NCI-H187 treated with DMSO at 0.1 percent for 48 hours (cell line): ENCODE measurements at places on chromosomes 12 and 14.

DNA sequence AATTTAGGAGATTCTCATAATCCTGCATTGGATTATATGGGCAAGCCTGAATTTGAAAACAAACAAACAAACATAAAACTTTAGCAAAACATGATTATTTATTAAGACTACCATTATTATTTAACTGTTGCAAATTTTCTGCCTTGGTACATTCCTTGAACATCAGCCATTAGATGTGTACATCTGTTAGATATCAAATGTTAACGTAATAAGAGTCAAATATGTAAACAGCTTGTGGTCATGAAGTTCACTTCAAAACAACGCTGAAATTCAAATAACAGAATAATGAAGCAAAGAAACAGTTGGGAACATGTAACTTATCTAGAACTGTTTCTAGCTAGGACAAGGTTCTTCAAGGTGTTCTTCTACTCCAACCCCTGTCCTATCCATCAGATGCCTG is 14.3 kb upstream of the TMX1 start:
- no peak for DNase-seq

GRCh38 chr12:24697295-24697694 is 251.6 kb downstream of the BCAT1 start:
- no peak for DNase-seq

DNA sequence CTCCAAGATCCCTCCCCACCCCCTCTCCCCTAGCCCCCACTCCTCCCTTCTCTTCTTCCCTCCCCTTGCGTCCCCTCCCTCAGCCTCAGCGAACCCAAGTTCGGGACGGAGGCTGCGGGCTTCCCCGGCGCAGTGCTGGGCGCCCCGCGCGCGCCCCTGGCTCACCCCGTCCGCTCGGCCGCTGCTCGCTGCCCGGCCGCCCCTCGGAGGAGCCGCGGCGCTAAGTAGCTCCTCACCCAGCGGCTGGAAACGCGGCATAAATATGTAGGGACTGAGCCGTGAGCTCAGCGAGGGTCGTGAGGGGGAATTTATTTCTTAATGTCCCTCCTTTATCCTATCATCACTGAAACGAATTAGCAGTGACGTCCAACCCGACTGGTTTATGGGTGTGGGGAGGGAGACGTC is at the start of gene NOS1:
Gene NOS1 (minus strand): TSS at position 280 of the 405 bp plus-strand sequence. CDS start 30,557 bp downstream, outside the sequence.
- no peak for DNase-seq

- no peak for DNase-seq
These were observed 3.5 kb upstream of the HIGD1C start for GRCh38 chr12:50948798-50949197.

DNA sequence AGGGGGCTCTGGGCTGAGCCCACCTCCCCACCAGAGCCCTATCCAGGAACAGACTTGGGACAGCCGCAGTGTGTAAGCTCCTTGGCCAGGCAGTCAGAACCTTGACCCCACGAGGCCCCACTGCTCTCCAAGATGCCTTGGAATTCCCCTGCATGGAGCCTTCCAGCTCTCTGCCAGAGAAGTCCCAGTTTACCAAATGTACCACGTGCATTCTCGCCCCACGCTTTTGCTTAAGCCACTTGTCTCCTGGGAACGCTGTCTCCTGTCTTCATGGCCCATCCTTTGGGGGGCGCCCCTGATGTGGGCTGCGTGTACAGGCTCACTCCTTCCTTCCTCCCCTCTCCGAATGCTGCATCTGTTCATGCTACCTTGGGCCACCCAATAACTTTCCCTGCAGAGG is 7.9 kb downstream of the FAIM2 start:
- DNase-seq: no peak

DNA sequence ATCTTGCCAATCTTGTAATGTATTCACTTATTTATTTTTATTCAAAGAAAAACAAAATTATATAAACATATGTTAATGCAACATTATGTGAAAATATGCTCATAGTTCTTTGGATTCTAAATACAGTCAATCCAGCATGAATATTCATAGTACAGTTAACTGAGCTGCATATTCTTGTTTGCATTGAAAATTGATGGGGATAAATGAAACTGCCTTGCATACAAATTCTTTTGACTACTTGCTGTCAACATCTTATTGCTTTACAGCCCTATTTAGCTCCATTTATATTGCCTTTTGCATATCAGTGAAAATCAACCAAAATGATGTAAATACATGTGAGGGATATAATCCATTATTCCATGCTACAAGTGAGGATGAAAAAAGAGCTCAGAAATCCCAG is 135.3 kb downstream of the CCER1 start:
- no peak for DNase-seq

GRCh38 chr14:64825509-64825908 is 54.2 kb downstream of the SPTB start:
- no peak for DNase-seq

DNA sequence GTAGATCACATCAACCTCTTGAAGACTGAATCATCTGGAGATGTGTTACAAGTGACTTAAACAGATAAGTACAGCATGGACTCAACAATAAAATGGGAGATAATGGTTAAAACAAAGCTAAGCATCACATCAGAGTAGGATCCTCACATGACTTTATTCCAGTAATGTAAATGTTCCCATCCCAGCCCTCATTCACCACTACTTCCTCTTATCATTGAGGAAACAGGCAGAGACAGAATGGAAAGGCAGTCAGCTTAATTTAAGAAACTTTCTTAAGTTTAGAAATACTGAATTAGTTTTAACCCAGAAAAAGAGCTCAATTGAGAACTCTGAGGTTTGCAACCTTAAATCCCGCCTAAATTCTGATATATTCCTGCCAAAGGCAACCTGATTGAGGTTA is 1.2 kb upstream of the ALG10 start:
- no peak for DNase-seq

- no peak for DNase-seq
These were observed 339.3 kb downstream of the BCL11B start for GRCh38 chr14:98932431-98933325.

DNA sequence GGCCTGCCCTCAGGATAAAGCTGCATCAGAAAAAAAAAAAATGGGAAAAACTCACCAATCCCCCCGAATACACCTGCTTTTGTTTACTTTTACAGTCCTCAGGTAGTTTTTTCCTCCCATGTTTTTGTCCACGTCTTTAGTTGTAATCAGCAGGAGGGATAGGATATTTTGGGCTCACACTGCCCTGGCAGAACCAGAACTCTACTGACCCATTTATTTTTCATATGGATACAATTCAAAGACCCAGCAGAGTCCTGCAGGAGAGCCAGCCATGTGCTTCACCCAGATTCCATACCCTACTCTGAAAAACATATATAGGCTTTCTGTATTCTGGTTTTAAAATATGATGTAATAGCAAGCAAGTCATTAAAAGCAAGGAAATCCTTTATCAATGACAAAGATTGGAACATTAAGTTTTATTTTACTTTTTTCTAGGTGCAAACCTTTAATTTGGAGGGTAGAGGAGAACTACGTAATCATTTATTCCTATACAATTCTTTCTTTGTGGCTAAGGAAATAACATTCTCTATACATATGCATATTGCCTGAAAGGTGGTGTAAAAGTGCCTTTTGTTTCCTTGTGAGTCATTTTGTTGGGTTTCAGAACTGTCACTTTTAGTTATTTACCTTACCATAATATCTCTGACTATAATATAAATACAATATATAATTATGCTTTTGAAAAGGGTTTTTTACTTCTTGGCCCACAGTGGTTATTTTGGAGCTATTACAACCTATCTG is 19.1 kb downstream of the DACT1 start:
- no peak for DNase-seq

DNA sequence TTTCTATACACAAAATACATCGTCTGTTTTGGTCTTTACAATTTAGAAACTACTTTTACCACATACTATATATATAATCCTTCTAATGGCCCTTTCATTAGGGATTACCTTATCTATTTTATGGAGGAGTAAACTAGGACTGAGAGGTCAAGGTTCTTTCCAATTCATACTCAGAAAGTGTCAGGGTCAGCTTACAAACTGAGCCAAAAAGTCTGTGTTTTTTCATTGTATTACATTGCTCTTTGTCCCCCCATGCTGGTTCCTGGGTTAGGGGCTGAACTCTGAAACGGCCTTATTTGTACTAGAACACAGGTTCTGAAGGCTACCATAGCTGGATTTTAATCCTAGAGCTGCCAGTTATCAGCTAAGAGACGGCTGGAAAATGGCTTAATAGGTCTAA is 368.1 kb downstream of the GRIN2B start:
- no peak for DNase-seq

DNA sequence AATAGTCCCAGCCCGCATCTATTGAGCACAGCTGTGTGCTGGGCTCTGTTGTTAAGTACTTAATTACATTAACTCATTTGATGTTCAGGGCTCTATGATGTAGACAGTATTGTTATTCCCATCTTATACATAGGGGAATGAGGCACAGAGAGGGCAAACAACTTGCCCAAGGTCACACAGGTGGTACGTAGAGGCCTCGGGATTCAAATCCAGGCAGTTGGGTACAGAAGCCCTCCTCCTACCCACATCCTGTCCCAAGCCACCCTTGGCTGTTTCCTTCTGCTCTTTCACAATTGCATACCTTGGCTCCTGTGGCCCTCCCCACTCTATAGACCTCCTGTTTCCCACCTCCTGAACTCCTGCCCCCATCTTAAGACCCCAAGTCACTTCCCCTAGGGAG is 10.0 kb upstream of the GPR68 start:
- no peak for DNase-seq

GRCh38 chr14:44962334-44963043 is 499 bp downstream of the TOGARAM1 start:
- no peak for DNase-seq

DNA sequence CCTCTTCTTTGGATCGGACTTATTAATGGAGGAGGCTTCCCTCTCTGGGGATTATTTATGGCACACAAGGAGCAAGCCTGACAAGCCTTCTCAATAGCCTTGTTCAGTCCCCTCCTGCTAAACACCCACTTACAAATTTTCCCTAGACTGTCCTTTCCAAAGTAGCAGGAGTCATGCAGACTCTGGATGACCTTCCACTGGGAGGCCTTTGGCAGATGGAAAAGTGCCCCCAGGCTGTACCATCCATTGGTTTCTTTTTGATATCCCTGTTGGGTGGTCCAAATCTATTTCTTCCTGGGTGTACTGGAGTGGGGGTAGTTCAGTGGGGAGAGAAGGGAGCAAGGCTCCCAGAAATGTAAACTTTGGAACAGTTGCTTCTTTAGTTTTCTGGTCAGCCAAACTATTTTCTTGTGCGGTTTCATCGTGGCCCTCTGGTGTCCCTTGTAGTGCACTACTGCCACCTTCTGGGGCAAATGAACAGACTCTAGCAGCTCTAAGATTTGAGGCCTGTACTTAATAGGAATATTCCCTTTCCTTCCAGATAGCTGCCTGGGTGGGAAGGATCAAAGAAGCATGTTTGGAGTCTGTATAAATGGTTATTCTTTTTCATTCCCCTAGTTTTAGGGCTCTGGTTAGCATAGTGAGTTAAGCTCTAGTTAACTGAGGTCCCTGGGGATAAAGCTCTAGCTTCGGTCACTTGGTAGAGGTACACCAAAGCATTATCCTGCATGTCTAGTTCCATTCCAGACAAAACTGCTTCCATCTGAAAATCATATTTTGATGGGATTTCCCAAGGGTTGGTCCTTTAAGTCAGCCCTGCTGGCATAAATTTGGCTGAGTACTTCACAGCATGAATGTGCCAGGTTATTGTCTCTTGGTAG is 409.5 kb downstream of the SLC6A15 start:
- no peak for DNase-seq

DNA sequence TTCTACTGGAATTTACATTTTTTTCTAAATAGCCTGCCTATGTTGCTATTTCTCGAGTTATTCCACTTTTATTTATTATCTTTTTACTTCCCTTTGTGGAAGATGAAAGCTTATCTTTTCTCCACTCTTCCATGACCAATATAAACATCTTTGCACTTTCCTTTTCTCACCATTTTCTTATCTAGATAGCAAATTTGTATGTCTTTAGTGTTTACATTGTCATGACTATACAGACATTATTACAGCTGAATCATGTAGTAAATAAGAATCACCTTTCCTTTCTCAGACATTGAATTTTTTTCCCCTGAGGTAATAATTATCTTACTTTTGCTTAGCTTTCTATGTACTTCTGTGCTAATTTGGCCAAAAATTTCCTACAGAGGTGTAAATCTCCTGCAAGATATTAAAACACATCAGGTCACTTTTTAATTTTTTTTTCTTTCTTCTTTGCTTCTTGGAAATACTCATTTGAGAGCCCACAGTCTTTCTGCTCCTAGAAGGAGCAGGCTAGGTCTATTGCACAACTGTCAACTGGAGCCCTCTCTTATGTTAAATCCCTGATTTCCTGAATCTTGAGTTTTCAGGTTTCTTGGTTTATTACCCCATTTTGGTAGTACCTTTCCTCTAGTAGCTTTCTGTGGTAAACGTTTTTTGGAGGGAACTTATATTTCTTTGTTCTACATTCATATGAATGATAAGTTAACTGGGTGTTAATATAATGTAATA is 109.0 kb upstream of the ATP2B1 start:
- no peak for DNase-seq

DNA sequence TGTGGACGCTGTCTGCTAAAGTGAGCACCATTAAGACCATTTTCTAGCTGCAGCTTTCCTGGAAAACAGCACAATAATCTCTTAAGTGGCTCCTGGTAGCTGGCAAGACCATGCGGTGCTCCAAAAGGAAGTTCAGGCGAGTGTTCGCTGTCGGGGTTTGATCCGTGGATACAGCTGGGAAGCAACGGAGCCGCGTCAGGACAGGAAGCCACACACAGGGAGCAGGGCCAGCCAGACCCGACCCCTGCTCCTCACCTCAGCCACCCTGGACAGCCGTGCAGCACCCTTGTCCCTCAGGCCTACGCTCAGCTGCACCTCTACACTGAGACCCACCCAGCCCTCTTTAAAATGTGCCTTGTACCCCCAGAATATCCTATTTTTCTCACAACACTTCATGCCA is 19.4 kb downstream of the ZFYVE21 start:
- DNase-seq: no peak

GRCh38 chr14:28057359-28058296 is 709.0 kb upstream of the FOXG1 start:
- DNase-seq: no peak

GRCh38 chr12:22672951-22673350 is 48.0 kb downstream of the ETNK1 start:
- no peak for DNase-seq

DNA sequence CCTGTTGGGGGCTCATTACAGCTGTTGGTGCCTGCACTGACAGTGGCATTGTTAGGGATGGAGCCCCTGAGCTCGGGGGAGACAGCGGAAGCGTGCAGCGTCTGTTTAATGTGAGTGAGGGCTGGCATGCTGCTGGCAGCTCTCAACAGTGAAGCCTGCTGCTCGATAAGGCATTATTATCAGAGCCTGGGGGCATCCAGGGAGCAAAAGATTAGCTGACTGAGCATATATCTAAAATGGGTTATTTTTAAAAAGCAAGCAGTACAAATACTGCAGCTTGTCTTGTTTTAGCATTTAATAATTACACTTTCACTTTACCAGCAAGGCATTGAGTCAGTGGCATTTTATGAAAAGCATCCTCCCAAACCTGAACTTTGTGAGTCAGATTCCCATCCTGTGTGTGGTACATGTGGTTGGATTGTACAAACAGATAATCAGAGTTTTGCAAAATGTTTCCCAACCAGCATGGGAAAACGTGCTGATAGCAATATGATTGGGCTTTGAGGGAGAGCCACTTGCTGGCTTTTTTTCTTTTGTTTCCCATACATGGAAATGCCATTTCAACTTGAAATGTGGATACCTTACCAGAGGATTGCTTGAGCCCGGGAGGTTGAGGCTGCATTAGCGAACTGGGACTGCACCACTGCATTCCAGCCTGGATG is 150.8 kb downstream of the PRKCH start:
- DNase-seq: no peak

- no peak for DNase-seq
These were observed 36.6 kb downstream of the EID3 start for GRCh38 chr12:104340177-104340576.
